ENCODE measurements at places on chromosomes 16 and 17.

GRCh38 chr17:16363749-16364536, 10.7 kb upstream of the CENPV start:
- peak; percentile 78 for DNase-seq

DNA sequence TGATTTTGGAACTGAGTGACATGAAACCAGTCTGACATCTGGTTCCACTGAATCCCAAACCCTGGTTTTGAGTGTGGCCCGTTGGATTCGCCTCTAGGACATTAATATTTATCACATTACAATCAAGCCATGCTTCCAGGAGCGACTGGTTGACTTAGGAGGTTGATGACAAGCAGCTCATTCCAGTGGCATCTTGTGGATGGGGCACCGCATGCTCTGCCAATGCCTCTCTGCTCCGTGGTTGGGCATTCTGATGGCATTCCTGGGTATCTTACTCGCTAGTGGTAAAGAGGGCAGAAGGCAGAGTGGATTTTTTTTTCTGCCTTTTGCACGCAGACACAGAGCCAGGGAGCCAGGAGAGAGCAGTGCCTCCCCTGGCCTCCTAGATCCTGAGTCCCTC, 31.4 kb downstream of the CACNG4 start:
- no peak for DNase-seq

- no peak for DNase-seq
These were observed 260.1 kb downstream of the PARN start for GRCh38 chr16:14369734-14370598.

GRCh38 chr17:37640015-37640414, 3.2 kb downstream of the DDX52 start:
- DNase-seq, result no peak

DNA sequence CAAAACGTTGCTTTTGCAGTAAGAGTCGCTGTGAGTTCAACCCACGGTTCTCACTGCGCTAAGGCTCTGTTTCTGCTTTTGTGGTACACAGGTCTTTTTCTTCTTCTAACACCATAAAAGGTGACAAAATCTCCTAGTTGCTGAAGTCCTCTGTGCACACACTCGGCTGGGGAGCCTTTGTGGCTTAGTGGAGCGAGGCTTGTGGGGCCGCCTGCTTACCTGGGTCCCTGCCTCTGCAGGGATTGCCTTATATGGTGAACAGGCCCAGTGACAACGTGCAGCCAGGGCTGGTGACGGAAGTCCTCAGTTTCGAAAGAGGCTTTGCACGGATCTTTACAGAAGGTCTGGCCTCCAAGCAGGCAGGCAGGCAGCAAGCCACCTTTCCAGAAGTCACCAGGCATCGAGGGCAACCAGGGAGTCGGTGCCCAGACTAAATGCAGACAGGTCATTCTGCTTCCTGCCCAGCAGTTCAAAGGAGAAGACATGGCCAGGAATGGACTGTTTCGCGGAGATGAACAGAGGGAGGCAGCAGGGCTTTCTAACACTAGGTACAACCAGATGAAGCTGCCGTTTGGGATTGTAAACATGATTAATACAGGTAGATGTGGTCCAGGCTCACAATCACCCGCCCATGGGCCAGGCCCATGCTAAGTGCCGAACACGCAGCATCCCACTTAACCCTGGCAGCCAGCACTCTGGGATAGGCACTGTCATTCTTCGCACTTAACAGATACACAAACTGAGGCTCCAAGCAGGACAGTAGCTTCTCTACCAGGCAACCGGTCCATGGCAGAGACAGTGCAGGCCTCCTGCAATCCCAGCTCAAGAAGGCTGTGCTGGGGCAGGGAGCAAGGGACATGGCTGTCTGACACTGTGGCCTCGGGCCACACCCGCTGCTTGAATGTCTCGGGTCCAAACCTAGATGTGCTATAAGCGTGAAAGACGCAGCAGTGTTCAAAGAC, 10.7 kb upstream of the MEAK7 start:
- no peak for DNase-seq

DNA sequence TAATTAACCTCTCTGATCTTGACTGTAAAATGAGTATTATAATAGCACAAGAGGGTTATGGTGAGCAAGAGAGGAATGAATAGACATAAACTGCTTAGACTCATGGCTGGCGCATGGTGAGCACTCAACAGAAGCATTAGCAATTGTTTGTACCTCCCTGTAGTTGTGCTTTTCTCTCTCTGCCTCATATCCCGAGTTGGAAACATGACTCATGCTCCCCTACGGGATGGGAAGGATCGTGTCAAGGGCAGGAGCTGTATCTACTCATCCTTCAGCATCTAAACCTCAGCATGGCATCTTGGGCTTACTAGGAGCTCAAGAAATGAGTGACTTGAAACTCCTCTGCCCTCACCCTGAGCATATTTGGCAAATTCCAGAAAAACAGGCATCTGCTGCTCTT, 299.6 kb downstream of the MAP2K4 start:
- DNase-seq, result no peak

- peak; percentile 1 for DNase-seq
These were observed 339.8 kb upstream of the PSMD7 start for GRCh38 chr16:73956587-73957494.

- DNase-seq, result no peak
These were observed 22.9 kb upstream of the LITAF start for GRCh38 chr16:11609474-11610120.

DNA sequence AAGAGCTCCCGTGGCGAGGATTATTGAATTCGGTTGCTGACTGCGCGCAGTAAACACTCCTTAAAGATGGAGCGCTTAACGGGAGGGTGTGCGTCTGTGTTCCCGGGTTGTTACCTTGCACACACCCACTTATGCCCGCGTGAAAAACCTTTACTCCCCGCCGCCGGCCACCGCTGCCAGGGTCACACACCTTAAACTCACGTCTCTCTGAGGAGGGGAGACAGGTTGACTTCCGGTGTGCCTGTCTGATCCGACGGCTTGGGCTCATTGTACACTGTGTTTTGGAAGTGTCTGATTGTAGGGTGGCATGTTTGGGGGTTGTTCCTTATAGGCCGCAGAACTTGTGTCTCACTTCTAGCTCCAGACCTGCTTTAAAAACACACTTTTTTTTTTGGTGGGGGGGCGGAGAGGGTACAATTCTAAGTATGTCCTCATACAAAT, 66.8 kb downstream of the KPNA2 start:
- peak; percentile 1 for DNase-seq

GRCh38 chr16:24282141-24282540, 26.0 kb downstream of the CACNG3 start:
- DNase-seq, result no peak

DNA sequence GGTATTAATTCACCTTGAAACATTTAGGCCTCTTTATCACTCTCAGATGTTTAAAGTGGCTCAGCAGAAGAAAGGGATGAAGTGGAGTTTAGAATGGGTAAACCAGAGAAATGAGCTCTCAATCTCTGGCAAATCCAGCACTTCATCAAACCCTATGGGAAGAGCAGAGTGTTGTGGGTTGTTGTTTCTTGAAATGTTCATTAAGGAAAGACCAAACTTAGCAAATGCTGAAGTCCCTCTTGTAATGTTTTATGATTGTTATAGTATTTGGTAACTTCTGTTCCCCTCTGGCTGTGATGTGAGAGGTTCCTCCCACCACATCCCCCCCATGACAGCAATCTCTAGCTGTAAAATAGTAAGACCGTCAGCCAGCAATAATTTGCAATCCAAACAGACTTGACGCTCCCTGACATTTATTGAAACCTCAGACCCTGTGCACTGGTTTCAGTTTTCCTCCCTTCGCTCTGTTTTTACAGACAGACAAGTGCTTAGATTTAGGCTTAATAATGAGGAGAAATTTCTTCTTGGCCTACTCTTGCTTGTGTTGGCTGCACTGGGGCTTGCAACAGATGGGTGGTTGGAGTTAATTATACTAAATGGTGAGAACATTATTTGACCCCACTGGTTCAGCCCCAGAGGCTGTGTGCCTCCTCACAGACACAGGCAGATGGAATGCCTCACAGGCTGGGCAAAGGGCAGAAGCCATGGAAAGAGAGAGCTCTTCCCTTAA, 609.4 kb upstream of the SOX9 start:
- no peak for DNase-seq

DNA sequence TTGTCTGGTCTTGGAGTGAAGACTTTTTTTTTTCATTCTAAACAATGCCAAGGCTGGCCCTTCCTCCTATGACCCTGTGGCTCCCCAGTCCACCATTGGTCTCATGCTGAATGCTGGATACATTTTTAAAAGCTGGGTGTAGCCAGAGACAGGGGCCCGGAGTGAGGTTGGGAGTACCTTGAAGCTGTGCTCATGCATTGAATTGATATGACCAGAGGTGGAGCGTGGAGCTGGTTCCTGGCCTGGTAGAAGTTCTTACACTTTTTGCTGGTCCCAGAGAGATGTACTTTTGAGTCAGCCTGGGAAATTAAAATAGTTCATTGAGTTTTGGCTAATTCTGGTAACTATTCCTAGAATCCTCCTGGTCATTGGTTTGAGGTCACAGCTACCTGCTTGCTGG, 83.6 kb downstream of the CMIP start:
- DNase-seq, result no peak

DNA sequence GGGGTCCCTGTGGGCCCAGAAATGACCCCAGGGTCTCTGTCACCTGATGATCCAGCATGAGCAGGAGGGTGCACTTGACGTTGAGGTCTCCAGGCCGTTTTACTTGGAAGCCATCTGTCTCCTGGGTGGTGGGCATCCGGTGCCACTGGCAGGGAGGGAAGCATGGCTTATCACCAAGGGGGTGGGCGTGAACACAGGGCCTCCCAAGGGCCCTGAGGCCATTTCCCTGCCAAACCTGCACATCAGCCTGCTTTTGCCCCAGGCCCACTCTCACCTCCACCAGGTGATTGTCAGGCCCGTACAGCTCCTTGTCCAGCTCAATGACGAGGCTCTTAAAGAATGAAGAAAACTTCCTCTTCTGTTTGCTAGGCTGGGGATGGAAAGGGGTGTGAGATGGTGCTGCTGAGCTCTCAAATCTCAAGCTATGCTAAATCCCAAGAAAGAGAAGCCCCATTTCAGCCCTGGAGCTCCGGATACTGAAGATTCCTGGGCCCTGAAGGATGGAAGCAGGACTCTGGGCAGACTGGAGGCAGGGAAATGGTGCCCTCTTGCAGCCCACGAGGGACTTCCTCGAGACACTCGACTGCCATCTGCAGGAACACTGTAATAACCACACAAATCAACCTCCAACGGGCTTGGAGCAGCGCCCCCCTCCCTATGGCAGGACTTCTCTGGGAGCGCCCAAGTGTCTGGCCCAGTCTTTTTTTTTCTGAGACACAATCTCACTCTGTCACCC, 7.1 kb upstream of the FTSJ3 start:
- peak; percentile 46 for DNase-seq

DNA sequence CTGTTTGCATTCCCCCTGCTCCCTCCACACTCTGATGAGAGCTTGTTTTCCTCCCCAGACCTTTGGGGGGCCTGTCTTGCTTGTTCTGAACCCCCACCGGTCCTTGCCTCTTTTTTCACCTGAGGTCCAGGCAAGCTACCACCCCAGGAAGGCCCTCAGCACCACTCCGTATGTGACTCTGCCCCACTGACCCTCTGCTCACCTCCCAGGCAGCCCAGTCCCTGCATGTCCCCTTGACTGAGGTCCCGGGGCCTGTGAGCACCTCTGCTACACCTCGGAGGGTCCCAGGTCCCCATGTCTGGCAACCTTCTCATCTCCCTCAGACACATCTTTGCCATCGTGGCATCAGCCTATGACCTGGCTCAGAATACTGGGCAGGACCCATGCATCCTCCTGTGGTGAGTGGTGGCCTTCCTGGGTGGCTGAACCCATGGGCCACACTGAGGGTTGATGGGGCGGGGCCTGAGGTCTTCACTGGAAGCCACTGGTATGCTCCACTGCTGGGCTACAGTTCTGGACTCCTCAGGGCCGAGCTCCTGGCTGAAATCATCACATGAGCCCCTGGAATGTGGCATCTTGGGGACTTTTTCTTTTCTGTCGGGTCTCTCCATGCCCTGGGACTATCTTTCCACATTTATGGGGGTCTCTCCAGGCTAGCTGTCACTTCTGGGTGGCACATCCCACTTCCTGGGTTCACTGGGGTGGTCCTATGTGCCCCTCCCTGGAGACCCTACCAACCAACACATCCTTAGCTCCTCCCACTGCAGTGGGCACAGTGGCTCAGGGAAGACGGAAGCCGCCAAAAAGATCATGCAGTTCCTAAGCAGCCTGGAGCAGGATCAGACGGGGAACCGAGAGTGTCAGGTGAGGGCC, 3.5 kb downstream of the MYO15B start:
- no peak for DNase-seq

GRCh38 chr16:8075271-8075670, 515.0 kb downstream of the TMEM114 start:
- no peak for DNase-seq

- DNase-seq, result no peak
These were observed 6.6 kb upstream of the MIF4GD start for GRCh38 chr17:75277664-75278071.

DNA sequence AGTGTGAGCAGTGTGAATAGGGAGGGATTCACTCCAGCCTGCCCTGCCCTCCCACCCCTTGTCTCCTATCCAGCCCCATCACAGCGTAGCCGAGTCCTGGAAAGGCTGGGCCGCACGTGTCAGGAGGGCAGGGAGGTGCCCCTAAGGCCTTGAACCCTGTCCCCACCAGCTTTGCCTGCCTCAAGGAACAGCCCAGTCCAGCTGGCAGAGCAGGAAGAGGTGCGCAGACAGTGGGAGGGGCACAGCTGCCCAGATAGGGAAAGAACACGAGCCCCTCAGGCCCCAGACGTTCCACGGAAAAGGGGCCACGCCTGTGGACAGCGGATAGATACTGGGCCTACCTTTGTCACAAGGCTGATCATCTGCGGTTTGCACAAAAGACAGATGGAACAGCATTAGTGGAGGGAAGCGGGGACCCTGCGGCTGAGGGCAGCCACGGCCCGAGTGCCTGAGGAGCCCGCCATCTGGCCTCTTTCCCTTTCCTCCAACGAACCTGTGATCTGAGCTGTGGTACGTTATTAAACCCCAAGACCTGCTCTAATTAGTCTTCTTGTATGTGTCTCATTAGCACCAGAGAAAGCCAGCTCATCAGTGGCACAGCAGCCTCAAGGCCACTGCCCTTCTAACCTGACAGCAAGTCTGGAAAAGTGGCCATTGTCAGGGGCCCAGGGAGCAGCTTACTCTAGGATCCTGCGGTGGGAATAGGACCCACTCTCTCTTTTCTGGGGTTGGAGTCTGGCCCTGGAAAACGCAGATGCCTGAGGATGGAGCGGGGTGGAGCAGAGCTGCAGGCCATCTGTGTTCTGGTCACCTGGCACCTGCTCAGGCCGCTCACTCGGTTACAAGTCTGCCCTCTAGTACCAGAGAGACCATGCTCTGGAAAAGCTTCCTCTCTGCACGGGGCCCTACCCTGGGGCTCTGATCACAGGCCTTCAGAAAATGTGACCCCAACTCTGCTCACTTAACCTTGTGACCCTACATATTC, 16.3 kb downstream of the MPP3 start:
- DNase-seq, result no peak

DNA sequence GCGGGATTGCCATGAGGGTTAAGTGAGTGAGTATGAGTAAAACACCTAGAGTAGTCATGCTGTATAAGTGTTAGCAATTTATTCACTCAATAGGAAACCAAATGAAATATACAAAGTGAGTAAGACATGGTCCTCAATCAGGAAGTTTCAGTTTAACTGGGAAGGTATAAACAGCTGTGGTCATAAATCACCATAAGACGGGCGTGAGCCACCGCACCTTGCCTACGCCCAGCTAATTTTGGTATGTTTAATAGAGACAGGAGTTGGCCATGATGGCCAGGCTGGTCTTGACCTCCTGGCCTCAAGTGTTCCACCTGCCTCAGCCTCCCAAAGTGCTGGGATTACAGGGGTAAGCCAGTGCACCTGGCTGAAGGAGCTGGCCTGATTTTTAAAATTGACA, 27.0 kb downstream of the RNF135 start:
- no peak for DNase-seq

Data from NCI-H1105 (cell line).